ENCODE measurements at places on chromosomes 5 and 9. TPM values are rescaled to one million over a fixed set of nuclear protein-coding genes. Genes with fewer than 3 reads are reported as not detected.

DNA sequence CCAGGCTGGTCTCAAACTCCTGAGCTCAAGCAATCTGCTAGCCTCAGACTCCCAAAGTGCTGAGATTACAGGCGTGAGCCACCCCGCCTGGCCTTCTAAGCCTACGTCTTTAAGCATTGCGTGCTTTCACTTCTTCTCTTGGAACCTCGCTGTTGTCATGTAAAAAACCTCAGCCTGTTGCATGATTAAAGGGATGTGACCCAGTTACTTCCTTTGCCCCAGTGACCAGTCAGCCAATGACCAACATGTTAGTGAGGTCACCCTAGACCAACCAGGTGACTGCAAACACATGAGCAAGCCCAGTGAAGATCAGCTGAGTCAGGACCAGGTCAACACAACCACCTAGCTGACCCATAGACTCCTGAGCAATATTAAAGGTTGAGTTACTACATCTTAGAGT, 10.5 kb downstream of the KIF4B start:
- no peaks in the 10 kb centered on the region for H3K4me1 ChIP-seq
- no peak overlapping the region for H3K4me3 ChIP-seq
- no peak for DNase-seq
- H3K36me3 ChIP-seq = no peaks in the 10 kb centered on the region

GRCh38 chr5:36237751-36238150, 4.0 kb downstream of the NADK2 start:
- no peaks in the 10 kb centered on the region for H3K27me3 ChIP-seq
- no peak overlapping the region for H3K4me3 ChIP-seq
- no peak for DNase-seq
- H3K36me3 ChIP-seq = no peaks in the 10 kb centered on the region
- no peak overlapping the region for H3K27ac ChIP-seq

DNA sequence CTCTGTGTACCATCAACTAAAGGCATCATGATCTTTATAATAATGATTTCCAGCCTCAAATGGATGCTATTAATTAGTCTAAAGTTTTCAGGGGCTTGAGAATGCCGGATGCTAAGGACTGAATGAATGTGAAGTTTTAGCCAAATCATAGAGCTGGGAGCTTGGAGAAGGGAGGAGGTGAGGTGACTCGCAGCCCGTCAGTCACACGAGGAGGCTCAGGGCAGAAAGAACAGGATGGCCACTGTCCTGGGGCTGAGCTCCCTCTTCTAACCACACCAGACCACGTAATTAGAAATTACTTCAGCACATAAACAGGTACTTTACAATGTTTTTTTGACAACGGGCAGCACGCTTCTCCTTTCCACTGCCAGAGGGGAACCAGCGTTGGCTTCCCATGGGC, 222.6 kb downstream of the NPR3 start:
- H3K4me1 ChIP-seq = no peaks in the 10 kb centered on the region
- no peaks in the 10 kb centered on the region for H3K36me3 ChIP-seq
- no peak for DNase-seq
- no peak overlapping the region for H3K27ac ChIP-seq

DNA sequence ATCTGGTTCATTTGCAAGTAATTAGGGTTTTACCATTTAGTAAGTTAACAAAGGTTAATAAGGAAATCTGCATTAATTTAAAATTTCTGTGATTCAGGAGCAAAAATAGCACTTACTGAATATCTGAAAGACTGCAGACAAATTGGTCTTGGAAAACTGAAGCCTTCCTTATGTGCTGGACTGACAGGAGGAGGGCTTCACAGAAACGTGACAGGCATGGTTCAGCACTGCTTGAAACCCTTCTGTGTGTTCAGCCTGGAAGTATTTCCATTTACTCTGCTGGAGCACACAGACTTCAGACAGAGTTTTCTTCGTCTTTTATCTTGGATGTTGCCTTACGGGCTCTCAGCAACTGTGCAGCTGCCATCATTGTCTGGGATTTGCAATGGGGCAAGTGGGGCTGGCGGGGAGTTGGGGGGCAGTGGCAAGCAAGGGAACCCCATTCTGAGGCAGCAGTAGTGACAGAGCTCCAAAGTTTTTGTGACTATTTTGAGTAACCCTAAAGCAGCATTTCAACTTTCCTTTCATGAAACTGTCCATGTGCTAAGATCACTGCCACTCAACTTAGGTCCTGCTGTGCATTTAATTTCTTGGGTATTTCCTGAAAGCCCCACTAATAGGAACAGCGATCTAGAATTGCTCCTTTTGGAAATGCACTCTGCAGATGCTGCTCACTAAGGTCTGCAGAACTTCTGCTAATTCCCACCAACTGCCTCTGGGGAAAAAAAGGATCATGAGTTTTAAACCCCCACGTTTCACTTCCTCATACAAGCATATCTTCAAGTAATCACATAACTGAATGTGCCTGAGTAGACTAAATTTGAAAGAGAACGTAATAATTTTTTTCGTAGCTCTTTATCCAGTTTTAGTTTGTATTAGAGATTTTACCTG, 56.6 kb downstream of the KCNN2 start:
- H3K4me1 ChIP-seq = no peaks in the 10 kb centered on the region
- no peak for DNase-seq
- no peak overlapping the region for H3K27ac ChIP-seq
- H3K27me3 ChIP-seq = no peaks in the 10 kb centered on the region

GRCh38 chr5:88888291-88888690, 5.3 kb upstream of the MEF2C start:
- no peak overlapping the region for H3K27ac ChIP-seq
- no peaks in the 10 kb centered on the region for H3K36me3 ChIP-seq
- no peaks in the 10 kb centered on the region for H3K27me3 ChIP-seq
- DNase-seq = no peak

DNA sequence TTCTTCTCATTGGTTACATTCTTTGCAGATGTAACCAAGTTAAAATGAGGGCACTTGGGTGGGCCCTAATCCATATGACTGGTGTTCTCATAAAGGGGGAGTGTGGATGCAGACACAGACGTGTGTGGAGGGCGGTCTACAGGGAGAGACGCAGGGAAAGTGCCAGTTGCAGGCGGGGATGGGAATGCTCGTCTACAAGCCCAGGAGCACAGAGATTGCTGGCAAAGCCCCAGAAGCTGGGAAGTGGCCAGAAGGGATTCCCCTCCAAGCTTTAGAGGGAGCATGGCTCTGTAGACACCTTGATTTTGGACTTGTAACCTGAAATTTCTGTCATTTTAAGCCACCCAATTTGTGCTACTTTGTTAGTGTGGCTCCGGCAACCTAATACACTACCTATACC, 96.8 kb upstream of the CTSL start:
- peaks cover 11% of the 10 kb centered on the region for H3K36me3 ChIP-seq
- no peaks in the 10 kb centered on the region for H3K4me1 ChIP-seq
- H3K4me3 ChIP-seq = no peak overlapping the region
- no peak for DNase-seq
- H3K27me3 ChIP-seq = no peaks in the 10 kb centered on the region
- H3K27ac ChIP-seq = no peak overlapping the region

GRCh38 chr9:16809912-16810610, 60.4 kb downstream of the BNC2 start:
- no peaks in the 10 kb centered on the region for H3K27me3 ChIP-seq
- no peaks in the 10 kb centered on the region for H3K36me3 ChIP-seq
- H3K27ac ChIP-seq = no peak overlapping the region
- no peaks in the 10 kb centered on the region for H3K4me1 ChIP-seq

DNA sequence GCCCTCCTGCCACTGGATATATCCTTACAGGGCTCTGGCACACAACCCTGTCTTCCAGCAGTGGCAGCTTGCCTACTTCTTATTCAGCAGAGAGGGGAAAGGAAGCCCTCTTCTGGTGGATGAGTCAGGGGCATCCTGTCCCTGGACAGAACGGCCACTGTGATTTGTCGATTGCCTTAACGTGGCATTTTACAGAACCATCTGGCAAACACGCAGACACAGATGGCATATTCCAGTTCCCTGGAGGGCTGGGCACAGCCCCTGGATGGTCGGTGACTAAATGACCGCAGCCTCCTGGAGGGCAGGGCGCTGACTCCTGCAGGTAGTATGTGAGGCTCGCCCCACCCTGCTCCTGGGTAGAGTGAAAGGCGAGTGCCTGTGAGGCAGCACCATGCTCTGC, 62.1 kb downstream of the DCP2 start:
- H3K4me1 ChIP-seq = no peaks in the 10 kb centered on the region

DNA sequence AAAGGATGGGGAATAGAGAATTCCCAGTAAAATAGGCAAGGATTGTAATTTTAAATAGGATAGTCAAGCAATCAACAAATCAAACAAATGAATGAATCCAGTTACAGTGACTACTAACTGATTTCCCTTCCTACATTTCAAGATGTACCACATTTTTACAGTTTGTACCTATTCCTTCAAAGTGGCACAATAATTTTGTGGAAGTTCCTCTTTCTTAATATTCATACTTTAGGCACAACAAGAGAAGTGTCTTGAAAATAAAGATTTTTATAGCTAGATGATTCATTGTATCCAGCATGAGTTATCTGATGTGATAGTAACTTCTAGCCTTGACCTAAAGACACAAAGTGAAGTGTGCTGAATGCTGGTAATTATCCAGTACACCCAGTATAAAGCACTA, 122.2 kb upstream of the ACOT12 start:
- H3K4me3 ChIP-seq = no peak overlapping the region
- H3K27ac ChIP-seq = no peak overlapping the region
- H3K4me1 ChIP-seq = peaks cover 8% of the 10 kb centered on the region
- no peaks in the 10 kb centered on the region for H3K27me3 ChIP-seq
- H3K36me3 ChIP-seq = no peaks in the 10 kb centered on the region

- no peak for DNase-seq
- H3K4me3 ChIP-seq = no peak overlapping the region
- H3K27ac ChIP-seq = no peak overlapping the region
- H3K27me3 ChIP-seq = no peaks in the 10 kb centered on the region
Observed at GRCh38 chr5:167652690-167653089, 638.8 kb upstream of the WWC1 start.

DNA sequence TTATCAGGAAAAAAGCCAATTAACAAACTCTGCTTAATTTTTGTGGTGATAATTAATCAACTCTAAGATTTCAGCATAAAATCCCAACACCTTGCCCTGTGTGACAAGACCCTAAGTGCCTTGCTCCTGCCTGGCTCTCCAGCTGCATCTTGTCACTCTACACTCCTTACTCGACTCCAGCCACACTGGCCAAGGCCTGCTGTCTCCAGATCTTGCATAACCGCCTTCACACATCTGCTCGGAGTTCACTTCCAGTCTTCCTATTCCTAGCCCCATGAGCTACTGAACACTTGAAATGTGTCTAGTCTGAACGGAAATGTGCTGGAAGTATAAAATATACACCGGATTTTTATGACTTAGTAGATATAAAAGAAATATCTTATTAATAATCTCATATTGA, 259.6 kb downstream of the EPB41L4A start:
- peaks cover 17% of the 10 kb centered on the region for H3K4me1 ChIP-seq
- H3K4me3 ChIP-seq = no peak overlapping the region
- peaks cover 4% of the 10 kb centered on the region for H3K27me3 ChIP-seq
- H3K27ac ChIP-seq = no peak overlapping the region

DNA sequence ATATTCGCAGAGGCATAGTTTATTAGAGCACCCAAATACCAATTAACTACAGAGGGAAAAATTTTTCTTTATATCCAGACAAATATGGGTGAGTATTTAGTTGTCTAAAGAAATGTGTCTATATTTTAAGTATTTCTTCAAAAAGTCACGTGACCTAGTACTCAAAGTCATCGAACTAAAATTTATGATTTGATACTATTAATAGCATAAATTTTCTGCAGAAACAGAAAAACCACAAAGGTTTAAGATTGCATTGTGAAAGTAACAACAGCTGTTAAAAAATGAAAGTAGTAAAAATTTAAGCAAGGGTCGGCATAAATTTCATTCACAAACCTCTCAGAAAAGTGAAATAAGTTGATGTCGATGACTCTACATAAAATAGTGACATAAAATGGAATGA, 323.9 kb upstream of the RORB start:
- no peak for DNase-seq
- H3K4me3 ChIP-seq = no peak overlapping the region
- no peaks in the 10 kb centered on the region for H3K4me1 ChIP-seq
- H3K27ac ChIP-seq = no peak overlapping the region
- no peaks in the 10 kb centered on the region for H3K36me3 ChIP-seq
- H3K27me3 ChIP-seq = no peaks in the 10 kb centered on the region

GRCh38 chr9:86282979-86283535, 719 bp upstream of the ISCA1 start:
- peak overlapping the region; percentile 10 for H3K27ac ChIP-seq
- H3K27me3 ChIP-seq = no peaks in the 10 kb centered on the region
- DNase-seq = no peak
- H3K4me1 ChIP-seq = peaks cover 11% of the 10 kb centered on the region

DNA sequence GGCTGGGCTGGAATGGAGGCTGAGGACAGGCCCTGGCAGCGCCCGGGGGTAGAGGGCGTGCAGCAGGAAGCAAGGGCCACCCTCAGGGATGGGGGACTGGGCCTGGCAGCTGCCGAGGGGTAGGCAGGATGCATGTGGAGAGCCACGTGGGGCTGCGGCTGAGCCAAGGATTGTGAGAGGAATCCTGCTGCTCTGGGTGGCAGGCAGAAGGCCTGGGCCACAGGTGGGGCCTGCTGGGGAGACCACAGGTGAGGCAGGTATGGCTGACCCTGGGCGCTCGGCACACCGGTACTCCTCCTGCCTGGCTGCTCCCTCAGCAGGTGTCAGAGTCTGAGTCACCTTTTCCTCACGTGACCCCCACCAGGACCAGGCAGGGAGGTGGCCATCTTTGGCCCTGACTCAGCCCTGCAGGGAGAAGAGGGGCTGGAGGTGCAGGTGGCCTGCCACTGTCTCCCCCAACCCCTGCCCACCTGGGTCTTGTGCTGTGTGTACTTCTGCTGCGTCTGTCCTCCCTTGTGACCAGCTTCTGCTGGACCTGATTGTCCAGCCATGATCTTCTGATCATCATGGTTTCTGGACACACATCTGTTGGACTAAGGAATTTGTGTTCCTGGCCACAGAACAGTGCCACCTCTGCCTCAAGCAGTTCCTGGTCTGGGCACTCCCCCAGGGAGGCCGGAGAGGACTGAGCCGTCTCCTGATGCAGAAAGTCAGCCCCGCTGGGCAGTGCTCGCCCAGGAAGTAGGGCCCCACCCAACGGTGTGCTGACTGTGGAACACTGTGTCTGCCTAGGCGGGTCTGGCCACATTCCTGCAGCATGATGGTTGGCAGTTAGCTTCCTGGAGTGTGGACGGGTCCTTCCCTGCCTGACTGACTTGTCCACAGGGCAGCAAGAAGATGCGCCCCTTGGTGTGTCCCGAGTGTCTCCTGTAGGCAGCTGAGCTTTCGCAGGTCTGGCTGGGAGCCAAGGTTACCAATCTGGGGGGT, 6.4 kb downstream of the ARRDC1 start:
- no peak overlapping the region for H3K4me3 ChIP-seq
- H3K27ac ChIP-seq = no peak overlapping the region
- DNase-seq = no peak
- H3K27me3 ChIP-seq = no peaks in the 10 kb centered on the region
- peaks cover 7% of the 10 kb centered on the region for H3K4me1 ChIP-seq
- no peaks in the 10 kb centered on the region for H3K36me3 ChIP-seq

The FCN1 gene
- total RNA-seq = not detected

The IFNK gene
- not detected for total RNA-seq

The ADAMTSL2 gene
- not detected for total RNA-seq
